Transverse colon (tissue), 4 donors: ENCODE measurements at places on chromosomes 6 and 20. TPM values are rescaled to one million over a fixed set of nuclear protein-coding genes. Genes with fewer than 3 reads are reported as not detected.

GRCh38 chr6:35166116-35166515 is 25.0 kb upstream of the TCP11 start:
- H3K4me1 ChIP-seq, result peaks cover 8% of the 10 kb centered on the region
- no peak overlapping the region for H3K4me3 ChIP-seq
- H3K27ac ChIP-seq, result peak overlapping the region; percentile 57
- no peak for DNase-seq

- H3K36me3 ChIP-seq, result no peaks in the 10 kb centered on the region
- H3K27me3 ChIP-seq, result no peaks in the 10 kb centered on the region
- no peaks in the 10 kb centered on the region for H3K4me1 ChIP-seq
- DNase-seq, result no peak
Measured at GRCh38 chr6:130426066-130426721, 60.4 kb downstream of the TMEM200A start.

GRCh38 chr6:105604587-105604884 is 201.7 kb upstream of the PREP start:
- peak overlapping the region; percentile 27 for H3K27ac ChIP-seq
- DNase-seq, result no peak
- H3K4me1 ChIP-seq, result peaks cover 57% of the 10 kb centered on the region
- no peak overlapping the region for H3K4me3 ChIP-seq

- H3K4me3 ChIP-seq, result no peak overlapping the region
- H3K36me3 ChIP-seq, result peaks cover 57% of the 10 kb centered on the region
- H3K27me3 ChIP-seq, result no peaks in the 10 kb centered on the region
- H3K27ac ChIP-seq, result no peak overlapping the region
Measured at GRCh38 chr6:42212442-42212841, 5.2 kb downstream of the MRPS10 start.

GRCh38 chr6:161598896-161599295 is 325.0 kb upstream of the AGPAT4 start:
- no peaks in the 10 kb centered on the region for H3K27me3 ChIP-seq
- no peak overlapping the region for H3K4me3 ChIP-seq
- DNase-seq, result no peak
- no peaks in the 10 kb centered on the region for H3K4me1 ChIP-seq

DNA sequence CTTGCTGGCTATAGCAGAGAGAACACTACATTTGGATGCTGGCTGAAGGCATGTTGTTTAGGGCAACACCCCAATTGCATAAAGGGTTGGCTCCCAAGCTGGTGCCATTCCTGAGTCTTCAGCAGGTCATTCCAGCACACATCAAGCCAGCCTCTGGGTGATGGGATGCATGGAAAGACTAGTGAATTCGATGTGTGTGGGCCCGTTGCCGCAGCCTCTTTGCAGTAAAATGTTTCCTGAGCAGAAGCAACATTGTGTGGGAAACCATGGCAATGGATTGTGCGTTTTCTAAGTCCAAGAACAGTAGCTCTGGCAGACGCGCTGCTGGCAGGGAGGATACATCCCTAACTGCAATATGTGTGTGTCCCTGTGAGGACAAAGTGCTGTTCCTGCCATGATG is 142.4 kb upstream of the SLC24A3 start:
- H3K4me3 ChIP-seq, result no peak overlapping the region
- H3K4me1 ChIP-seq, result no peaks in the 10 kb centered on the region
- H3K27me3 ChIP-seq, result no peaks in the 10 kb centered on the region
- no peaks in the 10 kb centered on the region for H3K36me3 ChIP-seq
- H3K27ac ChIP-seq, result no peak overlapping the region

DNA sequence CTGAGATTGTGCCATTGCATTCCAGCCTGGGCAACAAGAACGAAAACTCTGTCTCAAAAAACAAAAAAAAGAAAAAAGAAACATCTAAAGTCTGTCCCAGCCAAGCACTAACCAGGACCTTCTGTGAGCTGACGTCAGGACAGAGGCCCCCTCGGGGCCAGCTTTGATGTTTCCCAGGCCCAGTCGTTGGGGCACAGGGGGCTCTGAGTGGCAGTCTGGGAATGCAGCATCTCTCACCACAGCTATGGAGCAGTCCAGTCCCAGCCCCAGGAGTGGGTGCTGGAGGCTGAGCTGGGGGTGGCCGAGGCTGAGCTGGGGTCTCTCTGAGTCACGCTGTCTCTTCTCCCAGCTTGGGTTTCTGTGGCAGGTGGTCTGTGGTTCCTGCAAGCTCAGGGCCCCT is 46.0 kb upstream of the SRF start:
- no peaks in the 10 kb centered on the region for H3K36me3 ChIP-seq
- H3K4me3 ChIP-seq, result no peak overlapping the region
- no peak for DNase-seq

Gene GINS1
- 1.4 TPM for total RNA-seq

Gene FOXC1
- total RNA-seq, result 0.80 TPM

Gene IL17F
- not detected for total RNA-seq

Gene TUBE1
- 25.8 TPM for total RNA-seq
